ENCODE measurements at places on chromosomes 4 and X. TPM values are rescaled to one million over a fixed set of nuclear protein-coding genes. Genes with fewer than 3 reads are reported as not detected.

The ARL9 gene
- not detected for total RNA-seq

The SMPX gene
- total RNA-seq: not detected

DNA sequence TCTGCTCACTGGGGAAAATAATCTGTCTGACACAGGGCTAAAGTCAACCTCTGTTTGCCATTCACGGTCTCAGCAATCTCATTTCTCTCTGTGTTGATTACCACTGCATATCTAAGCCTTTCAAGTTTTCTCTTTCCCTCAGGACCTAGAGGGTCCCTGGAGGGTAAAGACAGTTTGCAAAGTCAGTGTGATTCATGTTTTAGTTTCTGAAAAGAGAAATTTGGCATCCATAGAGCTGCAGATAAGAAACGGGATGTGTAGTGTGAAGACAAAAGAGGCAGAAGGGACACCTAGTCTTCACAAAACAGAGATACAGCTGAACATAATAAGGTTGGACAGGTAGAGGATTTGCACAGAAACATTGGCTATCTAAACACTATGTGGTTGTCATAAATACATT, 34.5 kb upstream of the KDR start:
- DNase-seq: no peak

DNA sequence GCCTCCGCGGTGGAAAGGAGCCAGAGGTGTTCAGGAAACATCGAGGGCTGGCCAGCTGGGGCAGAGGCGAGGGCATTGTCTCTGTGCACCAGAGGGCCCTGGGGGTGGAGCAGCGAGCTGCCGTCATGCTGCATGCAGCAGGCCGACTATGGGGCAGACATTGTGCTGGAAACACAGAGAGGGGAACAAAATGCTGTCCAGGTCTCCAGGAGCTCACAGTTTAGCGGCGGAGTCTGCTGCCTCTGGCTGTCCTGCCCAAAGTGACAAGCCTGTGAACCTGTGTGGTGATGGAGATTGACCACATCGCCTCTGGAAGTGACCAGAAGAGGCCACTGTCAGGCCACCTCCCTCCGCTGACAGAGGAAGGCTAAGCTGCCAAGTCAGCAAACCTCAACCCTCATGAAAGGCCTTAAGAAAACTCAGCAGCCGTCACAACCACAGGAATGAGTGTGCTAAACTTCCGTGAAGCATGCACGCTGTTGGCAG, 20.1 kb upstream of the SASH3 start:
- peak; percentile 53 for DNase-seq

GRCh38 chrX:107729558-107730297, 45.9 kb downstream of the TSC22D3 start:
- DNase-seq: no peak

DNA sequence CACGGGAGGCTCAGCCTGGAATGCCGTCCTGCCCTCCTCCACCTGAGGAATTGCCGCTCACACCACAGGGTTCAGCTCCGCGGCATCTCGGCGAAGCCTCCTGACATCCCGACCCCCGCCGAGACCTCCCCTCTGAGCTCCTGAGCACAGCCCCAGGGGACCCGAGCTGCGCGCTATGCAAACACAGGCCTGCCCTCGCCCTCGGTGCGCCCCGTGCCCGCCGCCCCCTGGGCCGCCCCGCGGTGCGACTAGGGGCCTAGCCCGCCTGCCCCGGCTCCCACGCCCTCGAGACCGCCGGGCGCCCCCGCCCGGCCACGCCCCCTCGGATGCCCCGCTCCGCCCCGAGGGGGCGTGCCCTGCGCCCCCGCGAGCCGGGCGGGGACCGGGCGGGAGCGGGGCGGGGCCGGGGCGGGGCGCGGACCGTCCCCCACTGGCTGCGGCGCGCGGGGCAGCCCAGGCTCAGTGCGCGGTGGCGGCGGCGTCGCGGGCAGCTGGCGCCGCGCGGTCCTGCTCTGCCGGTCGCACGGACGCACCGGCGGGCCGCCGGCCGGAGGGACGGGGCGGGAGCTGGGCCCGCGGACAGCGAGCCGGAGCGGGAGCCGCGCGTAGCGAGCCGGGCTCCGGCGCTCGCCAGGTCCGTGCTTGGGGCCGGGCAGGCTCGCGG, at the start of gene FGFR3:
TSS of gene FGFR3 (plus strand) at position 462 of the 664 bp plus-strand sequence. CDS start 642 bp downstream, outside the sequence.
- DNase-seq: peak; percentile 80

All from Peyer's patch (tissue), 4 donors.